ENCODE measurements at places on chromosomes 1 and 21. TPM values are rescaled to one million over a fixed set of nuclear protein-coding genes. Genes with fewer than 3 reads are reported as not detected.
A peak's percentile ranks its signal among the peaks of the same experiment; 100 is the strongest.

DNA sequence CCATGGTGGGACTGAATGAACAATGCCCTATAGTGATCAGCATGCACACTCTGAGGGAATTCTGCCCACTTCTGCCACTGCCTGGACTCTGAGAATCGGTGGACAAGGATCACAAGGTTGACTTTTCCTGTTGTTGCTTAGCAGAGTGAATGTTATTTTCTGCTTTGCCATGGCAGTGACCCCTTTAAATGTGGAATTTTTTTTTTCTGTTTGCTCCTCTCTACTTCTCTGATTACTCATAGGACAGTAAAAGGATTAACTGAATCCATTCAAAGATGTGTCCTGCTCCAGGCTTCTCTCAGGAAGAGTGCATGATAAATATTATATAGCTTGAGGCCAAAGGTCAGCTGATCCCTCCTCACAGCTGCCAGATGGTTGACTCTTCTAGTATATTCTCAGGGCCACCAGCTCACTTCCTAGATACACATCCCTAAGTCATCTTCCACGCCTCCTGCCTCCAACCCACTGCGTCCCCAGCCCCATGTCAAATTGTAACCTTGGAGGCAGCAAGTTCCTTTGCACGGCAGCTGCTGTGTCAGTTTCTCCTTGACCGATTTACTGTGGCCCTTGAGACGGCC is 74.0 kb upstream of the RALGPS2 start:
- H3K4me1 ChIP-seq = no peaks in the 10 kb centered on the region
- no peak overlapping the region for H3K4me3 ChIP-seq
- no peak for DNase-seq

The GPR3 gene
- total RNA-seq = 0.23 TPM

GRCh38 chr1:64848803-64849202 is 103.9 kb downstream of the RAVER2 start:
- no peak overlapping the region for H3K4me3 ChIP-seq
- peaks cover 91% of the 10 kb centered on the region for H3K36me3 ChIP-seq
- no peak overlapping the region for H3K27ac ChIP-seq
- DNase-seq = no peak
- no peaks in the 10 kb centered on the region for H3K27me3 ChIP-seq

- no peak overlapping the region for H3K27ac ChIP-seq
- H3K27me3 ChIP-seq = no peaks in the 10 kb centered on the region
- DNase-seq = no peak
- H3K4me3 ChIP-seq = no peak overlapping the region
Measured at GRCh38 chr1:172976222-172977041, 74.3 kb downstream of the TNFSF18 start.

DNA sequence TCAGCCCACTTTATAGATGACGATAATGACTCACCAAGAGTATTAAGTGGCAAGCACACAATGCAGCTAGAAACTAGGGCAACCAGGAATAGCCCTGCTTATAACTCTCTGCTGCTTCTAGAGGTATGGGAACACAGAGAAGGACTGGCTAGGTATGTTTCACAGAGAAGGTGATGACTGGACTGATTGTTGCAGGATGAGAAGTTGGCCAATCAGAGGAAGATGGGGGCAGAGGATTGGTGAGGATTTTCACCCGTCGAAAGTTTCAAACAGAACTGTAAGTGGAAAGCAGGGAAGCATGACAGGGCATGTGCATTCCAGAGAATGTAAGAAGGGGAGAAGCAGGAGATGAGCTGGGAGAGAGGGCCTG is 222.4 kb upstream of the JUN start:
- no peaks in the 10 kb centered on the region for H3K36me3 ChIP-seq
- H3K4me3 ChIP-seq = no peak overlapping the region
- no peaks in the 10 kb centered on the region for H3K27me3 ChIP-seq
- no peak overlapping the region for H3K27ac ChIP-seq
- no peak for DNase-seq
- H3K4me1 ChIP-seq = peaks cover 33% of the 10 kb centered on the region

The CFHR4 gene
- total RNA-seq = not detected

The CFAP141 gene
- total RNA-seq = not detected

- H3K36me3 ChIP-seq = no peaks in the 10 kb centered on the region
- no peak overlapping the region for H3K27ac ChIP-seq
- DNase-seq = no peak
- no peak overlapping the region for H3K4me3 ChIP-seq
- H3K27me3 ChIP-seq = no peaks in the 10 kb centered on the region
Measured at GRCh38 chr1:167708940-167709389, 12.8 kb upstream of the MPZL1 start.

DNA sequence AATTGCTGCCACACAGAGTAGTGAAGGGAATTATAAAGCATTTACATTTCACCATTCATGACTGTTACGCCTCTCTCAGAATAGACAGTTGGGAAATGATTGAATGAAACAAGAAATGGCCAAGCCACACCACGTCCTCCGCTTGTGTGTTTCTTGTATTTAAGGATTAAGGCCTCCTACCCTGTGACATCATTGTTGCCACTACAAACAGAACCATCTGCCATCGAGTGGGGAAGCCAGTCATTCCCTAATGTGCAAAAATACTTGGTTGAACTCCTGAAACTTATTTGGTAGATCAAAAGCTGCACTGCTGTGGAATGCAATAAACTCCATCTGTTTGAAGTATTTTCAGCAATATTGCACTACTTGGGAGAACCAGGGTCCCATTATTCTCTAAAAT is 99.0 kb upstream of the C1orf105 start:
- no peaks in the 10 kb centered on the region for H3K36me3 ChIP-seq
- no peaks in the 10 kb centered on the region for H3K27me3 ChIP-seq
- no peak overlapping the region for H3K4me3 ChIP-seq
- no peaks in the 10 kb centered on the region for H3K4me1 ChIP-seq

DNA sequence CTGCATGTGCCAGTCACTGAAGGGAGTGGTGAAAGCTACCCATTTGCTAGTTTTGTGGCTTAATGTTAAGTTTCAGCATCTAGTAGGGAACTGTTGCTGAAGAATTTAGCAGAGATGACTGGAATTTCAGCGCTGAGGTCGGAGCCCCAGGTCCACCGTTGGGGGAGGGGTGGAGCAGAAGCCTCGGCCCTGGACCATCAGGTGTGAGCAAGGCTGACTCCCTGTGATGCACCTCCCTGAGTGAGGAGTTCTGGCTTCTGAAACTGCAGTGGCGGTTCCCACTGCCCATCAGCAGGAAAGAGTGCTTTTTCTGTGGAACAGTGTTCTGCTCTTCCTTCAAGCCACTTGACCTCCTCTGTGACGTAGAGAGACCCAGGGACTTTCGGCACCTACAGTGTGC is 1.3 kb downstream of the NOS1AP start:
- H3K27me3 ChIP-seq = peaks cover 9% of the 10 kb centered on the region
- peaks cover 12% of the 10 kb centered on the region for H3K4me1 ChIP-seq
- no peaks in the 10 kb centered on the region for H3K36me3 ChIP-seq
- no peak for DNase-seq
- no peak overlapping the region for H3K27ac ChIP-seq
- peak overlapping the region; percentile 62 for H3K4me3 ChIP-seq

- no peak for DNase-seq
- no peaks in the 10 kb centered on the region for H3K36me3 ChIP-seq
- no peaks in the 10 kb centered on the region for H3K4me1 ChIP-seq
- H3K27me3 ChIP-seq = no peaks in the 10 kb centered on the region
- H3K27ac ChIP-seq = no peak overlapping the region
Measured at GRCh38 chr1:16459352-16459925, 18.9 kb downstream of the NECAP2 start.

The RSPO1 gene
- total RNA-seq = not detected

The CFAP45 gene
- not detected for total RNA-seq
